AG10803 (cell line): ENCODE measurements at places on chromosomes 2 and 18.
A peak's percentile ranks its signal among the peaks of the same experiment; 100 is the strongest.

GRCh38 chr2:191693166-191693565 is 15.2 kb downstream of the NABP1 start:
- no peak for DNase-seq

DNA sequence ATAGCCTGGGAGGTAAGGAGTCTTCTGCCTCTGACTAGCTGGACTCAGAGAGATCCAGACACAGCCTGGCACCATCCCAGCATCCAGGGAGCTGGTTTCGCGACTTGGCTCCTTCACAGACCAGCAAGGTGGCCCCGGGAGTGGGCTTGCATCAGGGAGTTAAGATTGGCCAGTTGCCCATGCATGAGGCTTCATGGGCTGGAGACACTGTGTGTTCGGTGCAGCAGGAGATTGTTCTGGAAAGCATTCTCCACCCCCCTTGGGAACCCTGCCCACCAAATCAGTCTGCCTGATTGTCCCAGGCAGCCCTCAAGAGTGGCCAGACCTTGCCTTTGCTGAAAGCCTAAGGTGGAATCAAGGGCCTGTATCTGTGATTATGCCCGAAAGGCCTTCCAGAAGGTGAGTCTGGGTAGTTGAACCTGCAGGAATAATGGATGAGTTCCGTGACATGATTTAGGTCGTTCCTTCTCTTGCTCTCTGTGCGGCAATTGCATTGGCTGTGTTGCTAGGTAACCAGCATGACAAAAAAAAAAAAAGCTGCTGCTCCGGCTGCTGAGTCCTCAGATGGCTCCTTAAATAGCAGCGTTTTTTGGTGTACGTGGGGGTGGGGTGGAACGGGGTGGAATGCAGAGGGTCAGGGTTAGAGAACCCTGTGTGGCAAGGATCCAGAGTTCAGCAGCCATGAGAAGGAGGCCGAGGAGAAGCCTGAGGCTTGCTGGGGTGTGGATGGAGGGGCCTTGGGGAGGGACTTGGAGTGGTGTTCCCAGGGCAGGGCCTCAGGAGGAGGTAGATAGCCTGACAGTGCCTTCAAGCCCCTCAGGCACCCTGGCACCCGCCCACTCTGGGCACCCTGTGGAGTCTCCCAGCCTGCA is 93.0 kb upstream of the MCFD2 start:
- DNase-seq = peak; percentile 86

DNA sequence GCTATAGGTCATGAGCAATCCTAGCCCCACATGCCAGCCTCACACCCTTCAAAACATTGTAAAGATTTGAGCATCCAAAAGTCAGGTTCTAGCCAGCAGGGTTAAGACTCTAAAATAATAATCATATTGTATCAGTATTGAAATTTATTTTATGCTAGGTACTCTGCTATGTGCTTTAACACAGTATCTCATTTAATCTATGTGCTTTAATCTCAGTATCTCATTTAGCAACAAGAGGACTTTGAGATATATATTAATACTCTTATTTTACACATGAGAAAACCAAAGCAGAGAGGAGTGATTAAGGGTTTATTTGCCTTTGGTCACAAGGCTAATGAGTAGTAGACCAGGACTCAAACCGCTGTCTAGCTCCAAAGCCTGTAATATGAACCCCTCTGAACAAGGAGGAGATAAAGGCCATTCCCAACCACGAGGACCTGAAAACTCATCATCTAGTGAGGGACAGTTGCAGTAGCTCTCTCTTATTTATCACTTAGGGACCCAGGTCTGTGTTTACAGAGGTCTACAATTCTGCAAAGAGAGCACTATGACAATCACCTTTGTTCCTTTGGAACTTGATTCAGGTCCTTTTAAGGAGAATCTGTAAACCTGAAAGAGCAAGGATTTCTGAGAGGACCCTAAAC is 116.5 kb upstream of the SERTAD2 start:
- DNase-seq = no peak

DNA sequence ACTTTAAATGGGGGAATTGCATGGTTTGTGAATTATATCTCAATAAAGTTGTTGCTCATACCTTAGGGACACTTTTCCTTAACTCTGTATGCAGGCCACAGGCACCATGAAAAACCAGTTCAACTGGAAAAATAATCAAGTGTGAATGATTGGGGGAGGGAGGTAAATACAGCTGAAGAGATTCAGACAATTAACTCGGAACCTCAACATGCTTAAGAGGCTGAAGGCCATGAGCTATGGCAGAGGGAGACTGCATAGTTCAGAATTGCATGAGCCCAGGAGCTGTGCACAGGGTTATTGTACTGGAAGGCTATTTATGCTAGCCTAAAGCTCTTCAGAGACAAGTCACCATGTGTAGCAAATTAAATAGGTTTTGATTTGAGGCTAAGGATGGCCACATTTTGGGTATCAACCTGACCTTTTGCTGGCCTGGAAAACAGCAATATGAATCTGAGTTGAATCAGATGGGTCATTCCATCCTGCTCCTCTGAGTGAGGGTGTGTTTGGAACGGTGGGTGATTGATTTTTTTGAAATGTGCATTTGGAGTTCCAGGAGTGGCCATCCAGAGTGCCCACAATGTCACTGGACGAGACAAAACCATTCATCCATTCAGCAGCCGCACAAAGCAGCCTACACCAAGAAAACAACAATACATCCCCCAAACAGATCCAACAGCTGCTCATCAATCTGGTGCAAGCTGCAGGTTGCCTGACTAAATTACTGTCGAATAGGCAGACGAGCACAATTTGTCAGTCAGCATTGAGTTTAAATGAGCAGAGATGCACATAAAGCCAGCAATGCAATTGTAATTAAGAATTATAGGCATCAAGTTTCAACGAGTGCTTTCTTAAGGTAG is 42.5 kb downstream of the HRH4 start:
- DNase-seq = no peak

GRCh38 chr2:213500881-213501280 is 216.6 kb downstream of the SPAG16 start:
- no peak for DNase-seq

- DNase-seq = no peak
These were observed 1322.0 kb downstream of the LRP1B start for GRCh38 chr2:140808820-140809219.

DNA sequence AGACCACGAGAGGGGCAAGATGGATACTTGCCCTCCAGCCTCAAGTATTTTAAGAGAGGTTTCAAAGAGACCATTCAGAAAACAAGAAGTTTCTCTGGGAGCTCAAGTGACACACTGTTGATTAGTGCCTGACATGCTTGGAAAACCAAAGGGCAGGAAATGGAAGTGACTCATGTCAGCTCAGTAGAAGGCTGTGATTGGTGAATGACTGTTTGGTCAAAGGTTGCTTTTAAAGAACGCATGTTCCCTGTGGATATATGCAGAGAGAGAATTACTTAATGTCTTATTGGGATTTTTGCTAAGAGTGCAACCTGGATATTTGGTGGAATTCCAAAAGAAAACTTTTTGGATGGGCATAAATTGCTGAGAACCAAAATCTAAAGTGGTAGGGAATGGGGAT is 549.9 kb downstream of the XIRP2 start:
- no peak for DNase-seq

GRCh38 chr2:203631068-203631757 is 75.2 kb upstream of the CD28 start:
- DNase-seq = peak; percentile 81

- no peak for DNase-seq
These were observed 273.3 kb downstream of the GLI2 start for GRCh38 chr2:121008975-121009374.

GRCh38 chr18:22703883-22704585 is 229.1 kb upstream of the RBBP8 start:
- peak; percentile 56 for DNase-seq

DNA sequence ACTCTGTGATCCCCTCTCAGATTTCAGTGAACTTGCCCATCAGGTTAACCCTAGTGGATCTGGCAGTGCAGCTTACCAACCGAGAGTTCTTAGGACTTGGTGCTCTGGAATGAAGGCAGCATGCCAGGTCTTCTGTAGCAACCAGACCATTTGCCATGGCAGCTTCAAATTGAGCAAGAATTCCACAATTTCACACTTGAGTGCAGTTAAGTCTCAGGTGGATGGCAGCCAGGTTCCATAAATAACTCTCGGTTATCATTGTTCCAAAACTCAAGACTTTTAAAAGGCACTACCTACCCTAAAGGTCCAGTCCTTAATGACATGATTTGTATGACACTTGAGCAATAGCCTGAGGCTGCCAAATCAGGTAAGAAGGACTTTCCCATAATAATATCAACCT is 48.1 kb downstream of the GALNT3 start:
- peak; percentile 64 for DNase-seq

- no peak for DNase-seq
These were observed 18.1 kb downstream of the PID1 start for GRCh38 chr2:229252996-229253395.

GRCh38 chr2:10001586-10001985 is 41.8 kb upstream of the KLF11 start:
- no peak for DNase-seq

DNA sequence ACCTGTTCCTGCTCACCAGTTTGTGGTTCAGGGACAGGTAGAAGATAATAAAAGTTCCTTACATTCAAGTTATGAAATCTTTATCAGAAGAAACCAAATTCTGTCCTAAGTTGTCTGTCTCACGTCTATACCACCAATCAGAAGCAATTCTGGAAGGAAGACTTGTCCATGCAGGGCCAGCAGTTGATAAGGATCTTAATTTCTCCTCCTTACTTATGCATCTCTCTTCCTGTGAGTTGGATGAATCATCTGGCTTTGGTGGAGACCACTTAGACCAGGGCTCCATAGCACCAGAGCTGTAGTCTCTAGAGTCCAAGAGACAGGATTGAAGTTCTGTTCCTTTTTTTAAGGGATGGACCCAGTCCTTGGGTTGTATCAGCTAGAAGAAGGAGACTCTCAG is 106.5 kb downstream of the APOB start:
- no peak for DNase-seq

DNA sequence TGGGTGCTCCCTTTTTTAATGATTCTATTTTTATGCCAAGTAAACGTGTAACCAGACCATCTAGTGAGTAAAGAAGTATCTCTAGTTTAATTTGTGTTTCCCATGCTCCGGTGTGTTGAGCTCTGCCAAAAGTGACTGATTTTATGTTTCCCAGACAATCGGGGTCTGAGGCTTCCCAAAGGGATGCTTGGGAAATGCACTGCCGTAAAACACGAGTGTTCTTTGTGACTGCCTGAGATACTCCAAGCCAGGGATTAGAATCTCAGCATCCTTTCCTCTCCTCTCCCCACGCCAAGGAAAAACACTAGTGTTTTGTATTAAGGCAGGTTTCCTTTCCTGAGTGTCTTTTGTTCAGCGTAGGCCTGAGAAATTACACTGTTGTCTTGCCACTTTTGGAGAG is 180.5 kb upstream of the NRP2 start:
- no peak for DNase-seq

DNA sequence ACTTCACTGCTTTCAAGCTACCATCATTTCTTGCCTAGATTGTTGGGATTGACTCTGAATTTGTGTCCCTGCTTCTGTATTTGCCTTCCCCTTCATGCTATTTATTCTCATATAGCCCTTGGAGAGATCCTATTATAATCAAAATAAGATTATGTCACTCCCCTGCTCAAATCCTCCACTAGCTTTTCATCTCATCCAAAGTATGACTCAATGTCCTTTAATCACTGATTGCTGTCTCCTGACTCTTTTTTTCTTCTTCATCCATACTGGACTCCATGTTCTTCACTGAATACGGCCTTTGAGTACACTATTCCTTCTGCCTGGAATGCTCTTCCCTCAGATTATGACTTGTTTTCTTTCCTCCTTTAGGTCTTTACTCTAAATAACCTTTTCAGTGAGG is 5.0 kb downstream of the RBKS start:
- DNase-seq = no peak

DNA sequence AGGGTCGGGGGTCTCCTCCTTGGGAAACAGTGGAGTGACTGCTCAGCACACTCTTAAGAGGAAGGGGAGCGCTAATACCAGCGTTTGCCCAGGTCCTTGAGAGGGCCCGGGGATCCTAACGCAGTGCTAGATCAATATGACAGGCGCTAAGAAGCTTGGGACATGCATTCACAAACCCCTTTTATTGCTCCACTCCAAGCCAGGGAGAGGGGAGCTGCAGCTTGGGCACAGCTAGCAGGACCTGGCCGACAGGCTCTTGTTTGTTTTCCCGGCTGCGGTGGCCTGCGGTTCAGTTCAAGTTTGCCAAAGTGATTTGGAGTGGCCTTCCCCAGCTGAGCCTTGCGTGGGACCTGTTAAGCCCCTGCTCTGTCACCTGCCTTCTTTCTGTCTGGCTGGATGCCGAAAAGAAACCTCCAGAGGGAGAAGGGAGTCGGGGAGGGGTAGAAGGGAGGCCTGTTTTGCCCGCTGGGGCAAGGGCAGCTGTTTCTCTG is 152.1 kb downstream of the GLI2 start:
- no peak for DNase-seq

GRCh38 chr2:226873826-226874225 is 38.0 kb downstream of the RHBDD1 start:
- no peak for DNase-seq

DNA sequence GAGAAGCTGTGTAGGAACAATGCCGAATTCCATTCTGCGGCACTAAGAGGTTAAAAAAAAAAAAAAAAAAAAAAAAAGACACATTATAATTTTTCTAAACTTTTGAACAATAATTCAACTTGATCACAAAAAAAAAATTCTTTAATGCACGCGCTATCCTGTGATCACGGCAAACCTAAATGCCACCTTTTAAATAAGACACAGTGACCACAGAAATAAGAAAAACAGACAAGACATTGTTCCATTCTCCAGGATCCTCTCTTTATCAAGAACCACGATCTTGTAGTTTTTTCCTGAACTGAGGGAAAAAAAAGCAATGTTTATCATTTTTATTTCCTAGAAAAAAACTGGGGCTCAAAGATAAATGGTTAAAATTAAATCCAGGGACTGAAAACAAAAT is 9.4 kb downstream of the SUCLG1 start:
- no peak for DNase-seq

DNA sequence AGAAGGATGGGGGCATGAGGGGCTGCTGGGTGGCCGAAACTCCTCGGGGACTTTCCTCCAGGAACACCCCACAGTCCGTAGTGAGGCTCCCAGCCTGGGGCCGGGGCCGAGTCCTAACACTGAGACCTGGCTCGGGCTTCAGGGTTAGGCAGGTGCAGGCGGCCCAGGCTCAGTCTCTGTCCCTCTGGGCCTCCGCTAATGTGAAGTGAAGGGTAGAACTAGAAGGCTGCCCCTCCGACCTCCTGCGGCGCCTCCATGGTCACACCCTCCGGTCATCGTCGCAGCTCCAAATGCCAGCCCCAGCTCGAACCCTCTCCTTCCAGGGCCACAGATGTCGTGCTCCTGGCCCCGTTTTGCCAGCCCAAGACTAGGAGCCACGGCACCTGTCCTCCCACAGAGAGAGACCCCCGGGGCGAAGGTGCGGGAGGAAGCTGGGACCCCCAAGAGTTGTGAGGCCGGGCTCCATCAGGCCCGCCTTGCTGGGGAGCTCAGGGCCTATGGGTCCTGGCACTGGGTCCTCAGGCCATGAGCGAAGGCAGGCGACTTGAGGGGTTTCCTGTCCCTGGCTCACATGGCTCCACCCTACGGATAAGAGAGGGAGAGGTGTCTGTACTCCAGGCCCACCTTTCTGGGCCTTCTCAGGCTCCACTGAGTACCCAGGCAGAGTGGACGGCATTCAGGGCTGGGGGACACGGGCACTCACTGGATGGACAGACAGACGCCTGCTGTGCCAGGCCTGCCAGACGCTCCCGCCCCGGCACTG is 797 bp downstream of the ANO7 start:
- no peak for DNase-seq
